ENCODE measurements at places on chromosomes 1 and 21.

- DNase-seq: no peak
These were observed 1155.2 kb upstream of the B3GALT2 start for GRCh38 chr1:194341587-194341986.

- DNase-seq: peak; percentile 62
These were observed 129.7 kb downstream of the DUSP10 start for GRCh38 chr1:221612047-221612777.

GRCh38 chr1:56827711-56828110 lies 8.5 kb upstream of the FYB2 start:
- no peak for DNase-seq

DNA sequence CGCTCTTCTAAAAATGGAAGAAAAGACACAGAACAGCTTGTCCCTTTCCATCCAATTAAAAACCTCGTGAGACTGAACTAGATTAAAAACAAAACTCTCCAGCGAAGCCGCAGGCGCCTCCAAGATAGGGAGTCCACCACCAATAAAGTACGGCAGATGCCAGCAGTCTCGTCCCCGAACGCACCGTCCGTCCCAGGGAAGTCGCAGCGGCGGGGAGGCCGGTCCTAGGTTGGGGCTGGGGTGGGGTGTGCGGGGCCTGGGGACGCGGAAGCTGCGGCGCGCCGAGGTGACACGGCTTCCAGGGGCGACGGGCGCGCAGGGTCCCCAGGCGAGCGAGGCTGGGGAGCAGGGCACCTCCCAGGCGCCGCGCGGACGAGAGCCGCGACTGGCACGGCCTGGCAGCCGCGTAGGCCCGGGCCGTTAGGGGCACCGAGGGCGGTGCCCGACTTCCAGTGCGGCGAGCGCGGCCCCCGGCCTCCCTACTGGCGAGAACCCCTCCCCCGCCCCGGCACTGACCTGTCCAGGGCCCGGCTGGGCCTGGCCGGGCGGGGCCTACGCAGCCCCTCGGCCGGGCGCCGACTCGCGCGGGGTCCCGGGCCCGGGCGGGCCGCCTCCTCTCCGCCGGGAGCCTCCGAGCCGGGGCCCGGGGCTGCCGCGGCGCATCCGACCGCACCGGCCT lies 28.3 kb upstream of the A3GALT2 start:
- DNase-seq: no peak

DNA sequence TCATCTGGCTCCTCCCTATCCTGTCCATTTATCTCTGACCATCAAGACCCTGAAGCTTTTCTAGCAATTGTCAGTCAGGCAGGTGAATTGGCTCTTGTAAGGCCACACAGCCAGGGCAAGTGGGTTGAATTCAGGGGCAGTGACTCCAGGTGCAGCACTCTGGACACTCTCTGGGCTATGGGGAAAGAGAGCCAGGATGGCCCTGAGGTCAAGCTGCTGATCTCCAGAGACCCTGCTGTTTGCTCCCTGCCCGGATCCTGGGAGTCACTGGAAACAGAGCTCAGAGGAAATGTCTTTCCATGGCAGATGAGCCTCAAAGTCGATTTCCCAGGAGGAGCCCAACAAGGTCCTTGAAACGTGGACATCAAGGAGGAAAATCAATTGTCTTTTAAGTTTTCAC lies 184.4 kb downstream of the C1orf94 start:
- DNase-seq: no peak

- no peak for DNase-seq
These were observed 8.7 kb upstream of the CADM3 start for GRCh38 chr1:159162516-159163265.

DNA sequence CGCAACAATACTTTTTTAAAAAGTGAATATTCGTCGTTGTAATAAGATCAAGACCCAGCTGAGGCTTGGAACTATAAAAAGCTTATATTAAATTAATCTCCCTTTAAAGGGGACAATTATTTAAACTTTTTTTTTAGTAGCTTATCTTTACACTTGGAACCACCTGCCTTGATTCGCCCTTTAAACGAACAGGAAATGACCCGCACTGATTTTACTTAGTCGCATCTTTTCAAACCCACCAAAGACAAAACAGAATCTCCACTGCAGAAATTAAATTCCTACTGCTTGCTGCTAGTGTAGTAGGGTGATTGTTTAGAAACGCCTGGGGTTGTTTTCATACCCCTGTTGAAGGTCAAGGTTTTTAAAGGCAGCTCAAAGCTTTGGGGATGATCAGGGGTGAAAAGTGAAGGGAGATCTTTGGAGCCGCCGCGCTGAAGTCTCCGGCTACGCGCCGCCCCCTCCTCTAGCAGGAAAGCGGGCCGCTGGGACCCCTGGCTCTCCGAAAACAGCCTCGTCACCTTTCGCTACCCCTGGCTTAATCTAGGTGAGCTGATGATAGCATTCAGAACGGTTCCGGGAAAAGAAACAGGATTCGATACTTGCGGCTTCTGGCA lies 163.4 kb downstream of the RUNX1 start:
- DNase-seq: no peak

GRCh38 chr1:179805291-179806195 lies 62.5 kb downstream of the FAM163A start:
- DNase-seq: no peak

DNA sequence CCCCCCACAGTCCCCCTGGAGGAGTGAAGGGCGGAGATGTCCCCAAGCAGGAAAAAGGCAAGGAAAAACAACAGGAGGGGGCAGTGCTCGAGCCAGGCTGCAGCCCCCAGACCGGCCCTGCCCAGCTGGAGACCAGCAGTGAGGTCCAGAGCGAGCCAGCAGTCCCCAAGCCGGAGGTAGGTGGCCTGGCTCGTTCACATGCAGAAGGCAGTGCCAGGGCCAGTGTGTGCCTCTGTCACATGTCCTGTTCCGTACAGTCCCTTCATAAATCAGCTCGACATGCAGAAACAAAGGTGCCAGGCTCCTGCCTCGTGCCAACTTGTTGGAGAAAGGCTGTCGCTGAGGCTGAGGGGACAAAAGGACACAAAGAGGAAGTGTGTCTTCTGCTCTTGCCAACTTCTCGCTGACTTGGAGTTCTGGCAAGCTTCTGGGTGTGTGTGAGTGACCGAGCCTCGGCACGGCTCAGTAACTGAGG lies 24.1 kb upstream of the MPZL1 start:
- DNase-seq: peak; percentile 71

- DNase-seq: peak; percentile 89
These were observed 22.7 kb upstream of the ARF1 start for GRCh38 chr1:228059634-228060457.

GRCh38 chr1:9278116-9278515 lies 14.6 kb upstream of the SPSB1 start:
- no peak for DNase-seq

DNA sequence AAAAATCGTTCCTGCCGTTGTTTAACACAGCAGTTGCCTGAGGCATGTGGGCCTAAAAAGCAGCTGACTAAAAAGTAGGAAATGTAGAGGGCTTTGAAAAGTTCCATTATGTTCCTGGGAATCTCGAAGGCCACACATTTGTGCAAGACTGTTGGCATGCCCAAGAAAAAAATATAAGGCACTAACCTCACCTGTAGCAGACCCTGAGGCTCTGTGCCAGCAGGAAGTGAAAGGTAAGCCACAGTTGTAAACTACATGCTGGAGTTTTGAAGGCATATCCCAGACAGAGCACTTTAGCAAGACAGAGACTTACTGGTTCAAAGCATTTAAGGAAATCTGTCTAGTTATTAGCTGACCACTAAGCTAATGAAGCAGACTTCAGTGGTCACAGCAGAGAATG lies 52.7 kb downstream of the TRMT1L start:
- DNase-seq: no peak

DNA sequence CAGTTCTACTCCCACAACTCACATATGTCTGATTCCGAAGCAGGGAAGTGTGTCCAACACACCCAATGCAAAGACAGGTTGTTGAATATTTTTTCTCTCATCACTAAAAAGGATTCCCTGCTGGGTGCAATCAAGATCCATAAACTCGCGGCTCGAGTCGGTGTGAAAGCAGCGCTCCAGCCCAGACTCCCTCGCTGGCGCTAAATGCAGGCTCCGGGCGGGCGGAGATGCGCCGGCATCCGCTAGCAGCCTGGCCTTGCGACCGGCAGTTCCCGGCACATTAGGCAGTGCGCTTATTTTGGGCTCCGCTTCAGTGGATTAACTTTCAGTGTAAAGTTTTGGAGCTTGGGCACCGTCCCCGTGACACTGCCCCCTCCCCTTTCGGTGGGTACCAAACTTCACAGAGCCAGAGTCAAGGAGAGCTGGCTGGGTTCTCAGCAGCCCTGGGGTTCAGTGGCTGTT lies 87.7 kb upstream of the POU3F1 start:
- DNase-seq: no peak

- no peak for DNase-seq
These were observed 50.5 kb upstream of the PPP2R5A start for GRCh38 chr1:212234431-212235395.

GRCh38 chr1:214067853-214068703 lies 80.3 kb downstream of the PROX1 start:
- no peak for DNase-seq

DNA sequence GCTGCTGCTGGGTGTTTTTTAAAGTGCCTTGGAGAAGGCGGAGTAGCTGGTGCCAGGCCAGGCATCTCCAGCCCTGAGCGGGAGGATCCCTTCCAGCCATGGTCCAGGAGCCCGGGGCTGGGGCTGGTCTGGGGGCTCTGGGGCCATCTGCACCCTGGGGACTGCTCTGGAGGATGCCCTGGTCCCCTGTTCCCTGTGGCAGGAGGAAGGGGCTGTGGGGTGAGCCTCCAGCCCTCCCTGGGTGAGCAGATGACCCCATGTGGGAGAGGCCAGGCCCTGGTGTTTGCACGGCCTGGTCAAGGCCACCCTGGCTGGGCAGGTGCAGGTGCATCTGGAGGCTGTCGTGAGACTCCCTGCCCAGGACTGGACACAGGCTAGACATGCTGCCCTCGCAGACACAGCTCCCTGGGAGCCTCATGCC lies 56.7 kb downstream of the SLX9 start:
- DNase-seq: no peak

- no peak for DNase-seq
These were observed 56.7 kb downstream of the S1PR1 start for GRCh38 chr1:101293461-101294051.

GRCh38 chr1:88302843-88303486 lies 381.1 kb upstream of the PKN2 start:
- DNase-seq: no peak

DNA sequence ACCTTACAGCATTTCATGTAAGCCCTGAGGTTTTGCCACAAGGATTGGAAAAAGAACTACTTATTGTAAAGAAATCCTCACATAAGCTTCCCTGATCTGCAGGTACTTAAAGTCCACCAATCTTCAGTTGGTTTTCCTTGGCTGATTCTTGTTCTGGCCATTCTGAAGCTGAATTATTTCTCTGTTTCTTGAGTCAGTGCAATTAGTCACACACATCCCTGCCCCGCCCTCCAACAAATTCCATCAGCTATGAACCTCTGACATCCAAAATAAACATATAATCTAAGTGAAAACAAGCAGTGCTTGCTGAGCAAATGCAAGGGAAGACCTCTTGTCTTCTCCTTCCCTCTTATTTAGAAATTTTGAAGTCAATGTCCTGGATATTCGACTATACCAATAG lies 8.2 kb upstream of the FNDC7 start:
- no peak for DNase-seq

DNA sequence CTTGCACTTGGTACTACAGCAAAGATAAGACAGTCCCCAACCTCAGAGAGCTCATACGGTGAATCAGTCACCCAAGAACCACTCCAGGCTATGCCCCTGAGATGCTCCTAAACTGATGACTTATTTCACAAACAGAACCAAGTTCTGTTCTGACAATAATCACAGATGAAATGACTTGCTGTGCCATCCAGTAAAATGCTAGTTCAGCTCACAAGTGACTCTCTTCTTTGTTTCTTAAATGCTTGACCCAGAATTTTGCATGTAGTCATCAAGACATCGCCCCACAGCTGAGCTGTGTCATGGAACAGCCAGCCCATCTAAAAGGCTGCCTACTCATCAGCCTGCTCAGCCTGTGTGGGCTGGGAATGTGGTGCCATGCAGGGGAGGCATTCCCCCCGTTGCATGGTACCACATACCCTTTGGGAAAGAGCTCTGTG lies 6.1 kb upstream of the SLC19A2 start:
- no peak for DNase-seq

- DNase-seq: no peak
These were observed 46.2 kb downstream of the UCHL5 start for GRCh38 chr1:193013005-193013404.

- no peak for DNase-seq
These were observed 20.1 kb downstream of the CFHR5 start for GRCh38 chr1:196997423-196997822.

- no peak for DNase-seq
These were observed 165.0 kb downstream of the TRIM33 start for GRCh38 chr1:114345930-114346479.

DNA sequence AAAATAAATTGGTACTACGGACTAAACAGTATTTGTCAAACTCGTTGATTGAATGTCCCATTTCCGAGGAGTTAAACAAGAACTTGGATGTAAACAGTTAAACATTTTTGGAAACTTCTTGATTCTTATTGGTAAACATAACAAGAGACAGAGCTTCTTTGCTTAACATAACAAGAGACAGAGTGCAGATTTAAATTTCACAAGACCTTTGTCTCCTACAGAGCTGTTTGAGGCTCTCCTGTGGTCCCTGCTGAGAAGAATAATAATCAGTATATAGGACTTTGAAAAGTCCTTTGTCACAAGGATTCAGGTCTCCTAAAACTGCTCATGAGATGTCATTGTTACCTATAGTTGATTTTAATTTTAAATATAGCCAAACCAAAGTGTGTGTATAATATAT lies 170.6 kb upstream of the C21orf91 start:
- no peak for DNase-seq

DNA sequence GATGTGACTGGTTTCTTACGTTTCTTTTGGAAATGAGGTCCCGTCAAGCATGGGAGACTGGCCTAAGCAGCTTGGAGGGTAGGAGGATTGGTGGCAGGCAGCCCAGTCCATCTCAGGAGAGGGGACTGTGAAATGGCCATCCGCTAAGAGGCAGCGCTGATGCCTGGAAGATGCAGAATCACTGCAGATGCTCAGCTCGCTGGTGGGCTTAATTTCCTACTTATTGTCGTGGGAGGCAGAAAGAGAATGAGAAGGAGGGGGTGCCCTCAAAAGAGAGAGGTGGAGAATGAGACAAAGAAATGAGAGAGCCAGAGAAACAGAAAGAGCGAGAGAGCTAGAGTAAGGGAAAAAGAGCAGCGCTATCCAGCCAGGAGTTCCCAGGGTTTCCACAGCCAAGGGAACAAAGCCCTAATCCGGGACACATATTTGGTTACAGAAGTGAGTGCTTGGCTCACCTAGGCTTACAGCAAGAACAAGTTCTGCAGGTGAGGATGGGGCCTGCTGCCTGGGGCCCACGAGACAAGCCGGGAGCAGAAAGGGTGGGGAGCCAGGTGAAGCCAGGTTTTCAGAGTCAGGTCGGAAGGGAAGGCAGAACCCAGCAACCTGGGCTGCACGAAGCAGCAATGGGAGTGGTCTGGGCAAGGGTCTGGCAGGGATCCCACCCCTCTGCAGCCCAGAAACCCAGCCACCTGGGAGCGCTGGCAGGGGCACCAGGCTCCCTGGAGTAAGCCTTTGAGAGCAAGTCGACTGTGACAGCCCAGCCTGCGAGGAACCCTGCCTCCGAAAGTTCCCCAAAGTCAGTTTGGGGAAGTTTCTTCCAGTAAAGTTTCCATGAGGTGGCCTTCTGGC lies 5.8 kb downstream of the ECE1 start:
- DNase-seq: no peak

GRCh38 chr1:37474046-37474696 lies at the start of gene ZC3H12A:
Gene ZC3H12A (plus strand): TSS chr1:37474580. CDS start chr1:37475497, 917 bp downstream.
- peak; percentile 93 for DNase-seq

- DNase-seq: no peak
These were observed 26.5 kb downstream of the BCL9 start for GRCh38 chr1:147567594-147568381.
